Sigmoid colon (tissue), 7 donors: ENCODE measurements at places on chromosomes 6 and 20.
A peak's percentile ranks its signal among the peaks of the same experiment; 100 is the strongest.

DNA sequence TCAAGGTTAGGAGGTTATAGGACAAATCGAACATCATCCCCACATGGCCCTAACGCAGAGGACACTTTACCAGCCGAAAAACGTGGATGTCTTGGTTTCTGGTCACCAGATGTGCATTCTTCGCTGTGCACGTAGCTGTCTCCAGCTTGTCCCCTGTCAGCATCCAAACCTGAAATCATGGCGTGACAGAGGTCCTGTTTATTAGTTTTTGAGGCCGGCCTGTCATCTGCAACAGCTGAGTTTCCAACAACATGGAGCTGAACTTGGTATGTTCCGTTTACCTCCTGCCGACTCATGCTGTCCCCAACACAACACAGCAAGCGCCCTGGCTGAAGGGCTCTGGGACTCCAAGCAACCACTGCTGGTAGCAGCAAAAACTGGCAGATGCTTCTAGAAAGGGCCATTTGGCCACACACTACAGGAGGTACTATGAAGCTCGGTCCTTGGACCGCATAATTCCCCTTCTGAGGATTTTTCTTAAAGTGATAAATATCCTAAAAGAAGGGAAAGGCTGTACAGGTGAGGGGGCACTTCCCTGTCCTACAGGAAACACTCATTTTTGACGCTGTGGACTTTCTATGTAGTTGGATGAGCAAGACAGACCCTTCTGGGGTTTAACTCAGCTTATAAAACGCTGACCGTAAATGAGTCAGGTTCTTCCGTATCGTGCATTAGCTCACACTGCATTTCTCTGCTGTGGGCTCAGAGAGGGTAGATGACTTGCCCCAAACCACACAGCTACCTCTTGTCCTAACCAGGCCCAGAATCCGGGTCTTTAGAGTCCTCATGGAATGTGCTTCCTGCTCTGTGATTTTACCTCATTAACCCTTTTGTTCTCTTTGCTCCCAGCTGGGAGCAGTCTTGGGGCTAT, 79.7 kb upstream of the NFATC2 start:
- DNase-seq: no peak

- DNase-seq: no peak
Measured at GRCh38 chr6:50992704-50993625, 174.3 kb downstream of the TFAP2B start.

DNA sequence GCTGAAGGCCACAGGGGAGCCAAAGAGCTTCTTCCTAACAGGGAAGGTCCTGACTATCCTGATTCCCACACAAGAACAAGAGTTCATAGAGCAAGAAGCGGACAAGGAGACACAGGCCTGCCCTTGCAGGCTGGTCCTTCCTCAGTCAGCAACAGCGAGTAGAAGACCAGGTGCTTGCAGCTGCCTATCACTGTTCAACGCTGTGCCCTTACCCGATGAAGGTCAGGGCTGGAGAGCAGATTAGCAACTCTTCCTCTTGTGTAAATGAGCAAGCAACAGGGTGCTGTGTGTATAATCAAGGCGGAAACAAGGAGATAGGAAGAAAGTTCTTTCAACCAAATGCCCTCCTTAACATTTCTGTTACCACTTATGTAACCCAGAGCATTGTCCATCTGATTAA, 115.3 kb upstream of the SPACA1 start:
- DNase-seq: no peak

DNA sequence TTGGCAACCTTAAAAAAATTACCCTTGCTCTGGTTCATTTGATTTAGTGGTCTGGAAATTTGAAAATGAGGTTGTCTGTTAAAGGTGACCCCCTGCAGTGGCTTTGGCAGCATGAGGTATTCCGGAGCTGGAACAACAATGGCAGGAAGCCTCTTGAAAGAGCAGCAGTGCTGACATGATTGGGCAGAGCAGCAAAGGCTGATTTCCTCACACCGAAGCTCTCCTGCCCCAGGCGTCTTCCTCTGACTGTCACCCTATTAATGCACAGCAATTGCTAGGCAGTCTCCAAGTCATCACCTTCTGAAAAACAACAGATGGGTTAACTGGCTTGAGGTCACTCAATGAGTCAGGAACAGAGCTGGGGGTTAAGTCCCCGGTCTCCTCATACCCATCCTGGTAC, 241.8 kb upstream of the MMS22L start:
- DNase-seq: no peak

- no peak for DNase-seq
Measured at GRCh38 chr20:62609279-62609720, 33.0 kb upstream of the SLCO4A1 start.

GRCh38 chr6:120219339-120219738, 869.8 kb upstream of the MAN1A1 start:
- no peak for DNase-seq

DNA sequence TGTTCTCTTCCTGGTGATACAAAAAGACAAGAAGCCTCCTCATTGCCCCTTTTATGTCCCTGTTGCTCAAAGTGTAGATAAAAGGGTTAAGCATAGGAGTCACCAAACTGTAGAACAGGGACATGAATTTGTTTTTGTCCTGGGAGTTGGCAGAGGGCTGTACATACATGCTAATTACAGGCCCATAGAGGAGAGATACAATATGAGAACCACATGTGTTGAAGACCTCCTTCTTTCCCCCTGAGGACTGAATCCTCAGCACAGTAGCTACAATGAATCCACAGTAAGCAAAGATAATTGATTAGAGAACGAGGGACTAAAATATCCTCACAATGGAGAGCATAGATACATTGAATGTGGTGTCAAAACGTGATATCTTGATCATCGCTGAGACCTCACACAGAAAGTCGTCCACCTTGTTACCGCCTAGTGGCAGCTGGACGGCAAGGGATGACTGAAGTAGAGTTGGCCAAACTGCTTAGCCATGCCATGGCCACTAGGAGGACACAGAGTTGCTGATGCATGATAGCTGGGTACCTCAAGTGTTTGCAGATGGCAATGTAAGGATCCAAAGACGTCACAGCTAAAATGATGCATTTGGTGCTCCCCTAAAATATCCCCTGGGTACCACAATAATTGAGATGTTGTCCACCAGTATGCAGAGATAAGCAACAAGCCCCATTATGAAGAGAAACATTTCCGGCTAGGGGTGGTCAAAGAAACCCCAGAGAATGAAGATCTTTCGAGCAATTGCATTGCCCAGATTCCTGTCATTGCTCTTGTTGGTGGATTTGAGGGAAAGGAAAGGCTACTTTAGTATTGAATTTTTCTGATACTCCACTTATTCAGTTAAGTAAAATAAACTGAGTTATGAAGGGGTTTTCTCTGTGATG, 15.0 kb downstream of the OR2B3 start:
- DNase-seq: no peak

DNA sequence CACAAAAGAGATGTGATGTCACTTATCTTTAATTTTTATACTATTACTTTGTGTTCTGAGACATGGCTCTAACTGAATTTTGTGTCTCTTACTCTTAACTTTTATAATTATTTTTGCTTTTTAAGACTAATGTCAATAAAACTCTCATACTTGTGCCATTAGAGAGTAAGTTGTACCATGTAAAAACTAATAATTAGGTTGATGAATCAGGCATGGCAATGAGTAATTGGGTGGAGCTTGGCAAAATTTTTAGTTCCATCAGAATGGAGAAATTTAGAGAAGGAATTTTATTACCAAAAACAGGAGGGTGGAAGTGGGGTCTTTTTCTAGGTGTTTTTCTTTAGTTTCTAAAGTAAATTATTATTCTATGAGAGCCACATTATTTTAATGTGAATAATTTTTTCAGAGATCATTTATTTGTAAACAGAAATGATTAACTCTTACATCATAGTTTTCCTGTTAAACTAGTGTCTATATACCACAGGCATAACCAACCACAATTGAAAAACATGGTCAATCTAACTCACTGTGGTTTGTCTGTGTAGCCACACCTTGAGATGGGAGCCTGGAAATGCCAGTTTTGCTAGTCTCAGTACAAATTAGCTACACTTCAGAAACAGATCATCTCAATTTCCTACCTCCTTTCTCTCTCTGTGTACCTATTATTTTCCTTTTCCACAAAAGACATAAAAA, 51.8 kb downstream of the ELOVL4 start:
- DNase-seq: no peak

DNA sequence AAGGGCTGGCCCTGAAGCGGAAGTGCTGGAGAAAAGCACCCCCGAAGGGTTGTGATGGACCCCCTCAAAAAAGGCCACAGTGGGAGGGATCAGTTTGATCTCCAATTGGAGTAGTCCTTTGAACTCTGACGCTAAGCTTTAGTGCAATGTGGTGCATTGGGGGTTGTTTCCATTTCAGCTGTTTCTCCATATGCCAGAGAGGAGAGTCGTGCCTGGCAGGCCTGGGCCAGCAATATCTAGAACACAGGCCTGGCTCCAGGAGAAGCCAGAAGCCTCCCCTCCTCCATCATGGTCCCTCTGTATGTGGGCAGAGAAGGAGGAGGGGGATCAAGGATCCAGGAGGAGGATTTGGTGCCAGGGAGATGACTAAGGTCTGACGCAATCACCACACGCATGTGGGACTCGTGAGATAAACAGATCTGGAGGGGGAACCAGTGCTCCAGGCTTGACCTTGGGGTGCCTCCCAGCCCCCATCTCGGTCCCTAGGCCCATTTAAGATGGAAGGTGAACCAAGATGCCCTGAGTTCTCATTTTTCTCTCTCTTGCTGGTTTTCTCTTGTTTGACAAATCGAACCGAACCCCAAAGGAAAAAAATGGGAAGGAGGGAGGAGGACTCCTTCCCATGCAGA, 517.4 kb upstream of the JARID2 start:
- peak; percentile 85 for DNase-seq

DNA sequence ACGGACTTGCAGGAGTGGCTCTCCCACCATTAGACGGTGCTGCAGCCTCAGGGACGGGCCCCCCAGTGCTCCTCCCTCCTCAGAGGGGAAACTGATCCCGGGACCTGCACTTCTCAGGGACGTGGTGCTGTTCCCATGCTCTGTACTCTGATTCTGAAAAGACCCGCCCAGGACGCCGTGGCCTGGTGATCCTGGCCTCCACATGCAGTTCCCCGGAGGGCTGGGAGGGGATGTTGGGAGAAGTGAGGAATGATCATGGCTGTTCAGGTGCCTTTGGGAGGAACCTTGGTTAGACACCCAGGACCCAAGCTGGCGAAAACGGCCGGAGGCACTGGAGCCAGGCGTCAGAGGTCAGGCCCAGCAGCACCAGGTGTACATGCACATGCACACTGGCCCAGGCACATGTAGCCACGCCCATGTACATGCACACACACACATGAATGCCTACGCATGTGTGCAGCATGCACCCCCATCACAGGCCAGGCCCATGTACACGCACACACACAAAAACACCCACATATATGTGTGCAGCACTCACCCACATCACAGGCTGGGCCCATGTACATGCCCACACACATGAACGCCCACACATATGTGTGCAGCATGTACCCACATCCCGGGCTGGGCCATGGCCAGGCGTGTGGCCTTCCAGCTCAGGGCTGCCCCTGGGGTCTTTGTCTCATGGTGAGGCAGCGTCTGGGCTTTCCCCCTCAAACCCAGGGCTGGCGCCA, 52.6 kb upstream of the DACT2 start:
- peak; percentile 58 for DNase-seq
